ENCODE measurements at places on chromosomes 7 and 10.
A peak's percentile ranks its signal among the peaks of the same experiment; 100 is the strongest.

- no peak for DNase-seq
Measured at GRCh38 chr10:89363729-89364442, 14.0 kb upstream of the IFIT1B start.

DNA sequence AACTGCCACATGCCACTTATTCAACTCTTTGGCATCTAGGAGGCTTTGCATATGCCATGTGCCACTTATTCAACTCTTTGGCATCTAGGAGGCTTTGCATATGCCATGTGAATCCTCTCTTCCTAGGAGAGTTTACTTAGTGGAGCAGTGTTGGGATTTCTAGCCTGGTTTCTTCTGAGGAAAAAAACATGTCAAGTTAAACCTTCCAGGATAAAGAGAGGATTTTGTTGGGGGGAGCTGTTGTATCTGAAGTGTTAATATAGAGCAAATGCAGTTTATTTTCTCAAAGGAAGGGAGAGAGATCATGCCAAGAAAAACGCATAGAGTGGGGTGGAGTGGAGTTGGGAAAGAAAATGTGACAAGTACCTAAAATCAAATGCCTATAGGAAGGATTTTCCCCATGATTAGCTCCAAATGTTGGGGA is 91.5 kb downstream of the MCU start:
- no peak for DNase-seq

GRCh38 chr7:2163600-2164555 is 68.9 kb downstream of the MAD1L1 start:
- no peak for DNase-seq

- no peak for DNase-seq
Measured at GRCh38 chr10:80513106-80513505, 24.6 kb upstream of the SH2D4B start.

DNA sequence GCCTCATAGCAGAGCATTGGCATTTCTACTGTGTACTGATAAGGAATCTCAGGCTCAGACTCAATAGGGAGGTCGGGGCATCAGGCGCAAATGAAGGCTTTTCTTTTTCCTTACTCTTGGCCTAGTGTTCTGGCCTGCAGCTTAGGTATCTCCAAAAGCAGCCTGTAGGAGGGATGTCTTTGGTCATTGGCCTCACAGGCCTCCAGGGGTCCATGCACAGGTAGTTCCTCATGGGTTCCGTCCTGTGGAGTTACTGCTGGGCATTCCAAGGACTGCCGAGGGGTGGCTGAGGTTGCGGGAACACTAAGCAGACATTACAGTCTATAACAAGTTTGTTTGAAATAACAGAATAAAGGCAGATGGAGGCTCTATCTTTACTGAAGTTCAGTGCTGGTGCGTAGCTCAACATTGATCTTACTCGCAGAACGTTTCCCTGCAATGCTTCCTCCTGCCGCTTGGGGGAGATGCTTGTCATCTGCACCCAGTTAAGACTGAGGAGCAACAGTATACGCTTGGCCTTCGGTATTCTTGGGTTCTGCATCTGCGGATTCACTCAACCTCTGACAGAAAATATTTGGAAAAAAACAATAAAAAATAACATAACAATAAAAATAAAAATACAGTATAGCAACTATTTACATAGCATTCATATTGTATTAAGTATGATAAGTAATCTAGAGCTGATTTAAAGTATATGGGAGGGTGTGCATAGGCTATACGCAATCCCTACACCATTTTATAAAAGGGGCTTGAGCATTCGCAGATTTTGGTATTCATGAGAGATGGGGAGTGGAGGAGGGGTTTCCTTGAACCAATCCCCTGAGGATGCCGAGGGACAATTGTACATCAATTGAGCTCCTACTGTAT is 58.9 kb downstream of the SH2D4B start:
- DNase-seq = no peak

- DNase-seq = no peak
Measured at GRCh38 chr10:5498791-5499492, 428 bp downstream of the CALML5 start.

- no peak for DNase-seq
Measured at GRCh38 chr10:71860243-71861029, 9.4 kb upstream of the PSAP start.

- DNase-seq = peak; percentile 51
Measured at GRCh38 chr10:17742918-17743317, 9.1 kb upstream of the TMEM236 start.

GRCh38 chr7:148095066-148095465 is 495.5 kb upstream of the C7orf33 start:
- DNase-seq = no peak

- no peak for DNase-seq
Measured at GRCh38 chr7:140033036-140033435, 29.7 kb downstream of the PARP12 start.

DNA sequence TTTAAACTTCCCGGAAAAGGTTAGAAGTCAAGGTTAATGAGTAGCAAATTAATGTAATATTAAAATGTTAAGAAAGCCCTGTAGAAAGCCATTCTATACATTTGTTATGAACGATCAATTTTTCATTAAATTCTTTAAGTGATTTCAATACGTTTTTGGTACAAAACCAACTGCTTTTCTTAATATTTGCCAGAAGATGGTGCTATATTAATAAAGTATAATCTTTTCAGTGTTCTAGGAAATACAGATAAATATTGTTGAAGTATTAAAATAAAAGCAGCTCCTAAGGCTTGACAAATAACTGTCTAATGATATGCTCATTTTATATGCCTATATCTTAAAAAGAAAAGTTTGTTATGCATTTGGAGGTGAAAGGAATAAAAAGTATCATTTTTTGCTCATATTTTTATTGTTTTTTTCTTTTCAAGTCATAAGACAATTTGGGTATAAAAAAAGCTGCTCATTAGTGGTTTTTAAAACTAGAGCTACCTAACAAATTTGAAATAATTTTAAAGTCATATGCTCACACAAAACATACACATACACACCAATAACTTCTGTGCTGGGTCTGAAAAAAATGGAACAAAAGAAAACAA is 130.3 kb upstream of the POT1 start:
- DNase-seq = no peak
